Activated CD8-positive, alpha-beta memory T cell treated with anti-CD3 and anti-CD28 coated beads, Interleukin-2, amount 50 U/mL, for 48 hours (primary cell): ENCODE measurements at places on chromosomes 13 and 19.
A peak's percentile ranks its signal among the peaks of the same experiment; 100 is the strongest.

GRCh38 chr19:16860118-16860517 lies 28.7 kb upstream of the F2RL3 start:
- no peak for DNase-seq

DNA sequence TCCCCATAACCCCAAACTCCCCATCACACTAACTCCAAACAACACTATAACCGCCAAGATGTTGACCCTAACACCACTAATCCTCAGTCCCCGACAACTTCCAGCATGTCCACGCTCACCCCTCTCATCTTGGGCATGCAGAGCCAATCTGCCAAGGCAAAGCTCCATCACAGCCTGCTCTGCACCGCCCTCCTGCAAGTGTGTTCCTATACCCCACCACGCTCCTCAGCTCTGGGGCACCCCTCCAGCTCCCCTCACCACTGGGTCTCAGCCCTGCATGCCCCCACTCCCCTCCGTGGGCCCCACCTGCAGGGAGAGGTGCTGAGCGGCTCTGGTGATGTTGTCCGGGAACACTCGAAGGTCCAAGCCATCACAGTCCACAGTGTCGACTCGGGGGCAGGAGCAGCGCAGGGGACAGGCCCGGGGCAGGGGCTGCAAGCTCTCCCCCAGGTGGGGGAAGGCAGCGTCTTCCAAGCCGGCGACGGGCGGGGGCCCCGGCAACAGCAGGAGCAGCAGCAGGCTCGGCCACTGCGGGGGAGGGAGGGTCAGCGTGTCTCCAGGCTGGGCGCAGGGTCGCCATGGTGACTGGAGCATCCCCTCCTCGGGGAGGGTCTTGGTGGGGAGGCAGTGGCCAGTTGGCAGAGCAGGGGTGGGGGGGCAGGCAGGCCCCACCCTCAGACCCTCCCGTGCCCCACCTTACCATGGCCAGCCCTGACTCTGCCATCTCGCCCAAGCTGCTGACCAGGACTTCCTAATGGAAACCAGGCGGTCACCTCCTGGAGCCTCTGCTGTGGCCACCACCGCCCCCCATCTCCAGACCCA lies 527 bp downstream of the PODNL1 start:
- no peak for DNase-seq

GRCh38 chr19:33365691-33366090 lies 7.8 kb upstream of the CEBPG start:
- DNase-seq: no peak

DNA sequence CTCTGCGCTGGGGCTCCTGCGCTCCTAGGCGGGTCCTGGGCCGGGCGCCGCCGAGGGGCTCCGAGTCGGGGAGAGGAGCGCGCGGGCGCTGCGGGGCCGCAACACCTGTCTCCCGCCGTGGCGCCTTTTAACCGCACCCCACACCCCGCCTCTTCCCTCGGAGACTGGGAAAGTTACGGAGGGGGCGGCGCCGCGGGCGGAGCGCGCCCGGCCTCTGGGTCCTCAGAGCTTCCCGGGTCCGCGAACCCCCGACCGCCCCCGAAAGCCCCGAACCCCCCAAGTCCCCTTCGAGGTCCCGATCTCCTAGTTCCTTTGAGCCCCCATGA lies at the start of gene GJB2:
Gene GJB2, minus strand, starts transcription at position 103 of the 326 bp plus-strand sequence. CDS start 3,357 bp downstream, outside the sequence.
- no peak for DNase-seq

- DNase-seq: no peak
Measured at GRCh38 chr13:66301482-66301881, 928.7 kb downstream of the PCDH9 start.

DNA sequence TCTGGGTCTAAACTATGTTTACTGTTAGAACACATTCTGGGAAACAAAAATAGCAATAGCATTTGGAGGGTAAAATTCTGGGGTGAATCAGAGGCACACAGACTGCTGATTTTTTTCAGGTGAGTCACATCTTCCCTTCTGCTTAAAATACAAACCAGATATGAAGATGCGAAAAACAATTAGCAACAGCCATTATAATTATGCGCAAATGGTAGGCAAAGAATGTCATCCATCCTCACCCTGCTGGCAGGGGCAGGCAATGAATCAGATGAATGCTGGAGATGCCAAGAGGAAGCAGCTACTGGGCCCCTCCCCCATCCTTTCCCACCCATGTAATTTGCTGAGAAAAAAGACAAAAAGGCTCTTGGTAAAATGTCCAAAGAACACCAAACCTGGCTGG lies 282.9 kb downstream of the KLF5 start:
- DNase-seq: no peak

DNA sequence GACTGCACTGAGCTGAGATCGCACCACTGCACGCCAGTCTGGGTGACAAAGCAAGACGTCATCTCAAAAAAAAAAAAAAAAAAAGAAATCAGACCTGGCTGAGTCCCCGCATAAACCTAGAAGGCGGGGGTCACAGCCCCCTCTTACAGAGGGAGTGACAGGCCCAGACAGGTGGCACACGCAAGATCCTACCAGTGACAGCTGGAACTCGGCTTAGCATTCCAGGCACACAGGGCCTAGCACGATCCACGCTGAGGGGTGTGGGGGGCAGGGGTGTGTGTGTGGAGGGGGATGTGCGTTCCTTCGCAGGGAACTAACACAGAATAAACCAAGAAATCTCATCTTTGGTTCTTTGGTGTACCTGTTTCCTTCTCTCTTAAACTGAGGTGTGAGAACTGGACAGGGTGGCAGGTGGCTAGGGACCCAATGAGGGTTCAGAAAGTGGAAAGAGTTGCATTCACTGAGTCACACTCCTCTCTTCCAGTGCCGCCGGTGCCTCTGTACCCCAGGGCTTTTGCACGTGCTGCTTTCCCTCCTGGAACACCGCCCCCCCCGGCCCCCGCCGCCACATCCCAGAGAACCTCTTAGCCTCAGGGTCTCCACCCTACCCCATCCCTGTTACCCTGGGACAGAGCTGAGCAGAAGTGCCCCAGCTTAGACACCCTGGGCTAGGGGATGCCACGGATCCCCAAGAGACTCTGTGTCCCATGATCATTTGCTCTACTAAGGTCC lies 5.0 kb downstream of the SGTA start:
- no peak for DNase-seq

DNA sequence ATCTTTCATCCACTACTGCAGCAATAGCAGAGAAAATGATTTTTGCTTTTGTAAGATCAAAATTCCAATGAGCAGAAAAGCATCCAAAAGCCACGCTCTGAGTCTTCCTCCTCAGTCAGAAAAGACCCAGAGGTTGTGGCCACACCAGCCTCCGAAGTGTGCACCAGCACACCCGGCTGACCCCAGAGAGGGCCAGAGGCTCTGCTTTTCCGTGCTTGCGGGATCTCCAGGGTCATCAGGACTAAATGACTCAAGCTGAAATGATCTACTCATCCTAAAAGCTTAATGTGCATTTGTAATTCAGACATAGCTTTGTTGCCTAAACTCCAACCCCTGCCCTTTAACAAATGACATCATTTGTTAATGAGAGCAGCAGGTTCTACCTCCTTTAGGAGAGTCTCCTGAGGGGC lies 16.5 kb downstream of the RXFP2 start:
- DNase-seq: no peak

DNA sequence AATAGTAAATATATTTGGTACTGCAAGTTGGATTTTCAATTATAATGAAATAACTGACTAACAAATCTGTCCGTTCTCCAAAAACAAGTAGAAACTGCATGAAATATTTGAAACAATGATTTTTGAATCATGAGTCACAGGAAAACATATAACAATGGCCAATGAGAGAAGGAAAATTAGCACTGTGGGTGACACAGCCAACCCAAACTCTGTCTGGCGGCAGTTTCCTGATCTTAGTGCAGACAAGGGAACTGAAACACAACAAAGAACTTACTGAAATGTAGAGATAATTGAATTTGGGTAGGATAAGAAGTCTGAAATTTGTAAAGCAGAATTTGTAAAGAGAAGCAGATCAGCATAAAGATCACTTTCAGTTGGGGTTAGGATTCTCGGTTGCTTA lies 2743.3 kb upstream of the PCDH20 start:
- DNase-seq: no peak

DNA sequence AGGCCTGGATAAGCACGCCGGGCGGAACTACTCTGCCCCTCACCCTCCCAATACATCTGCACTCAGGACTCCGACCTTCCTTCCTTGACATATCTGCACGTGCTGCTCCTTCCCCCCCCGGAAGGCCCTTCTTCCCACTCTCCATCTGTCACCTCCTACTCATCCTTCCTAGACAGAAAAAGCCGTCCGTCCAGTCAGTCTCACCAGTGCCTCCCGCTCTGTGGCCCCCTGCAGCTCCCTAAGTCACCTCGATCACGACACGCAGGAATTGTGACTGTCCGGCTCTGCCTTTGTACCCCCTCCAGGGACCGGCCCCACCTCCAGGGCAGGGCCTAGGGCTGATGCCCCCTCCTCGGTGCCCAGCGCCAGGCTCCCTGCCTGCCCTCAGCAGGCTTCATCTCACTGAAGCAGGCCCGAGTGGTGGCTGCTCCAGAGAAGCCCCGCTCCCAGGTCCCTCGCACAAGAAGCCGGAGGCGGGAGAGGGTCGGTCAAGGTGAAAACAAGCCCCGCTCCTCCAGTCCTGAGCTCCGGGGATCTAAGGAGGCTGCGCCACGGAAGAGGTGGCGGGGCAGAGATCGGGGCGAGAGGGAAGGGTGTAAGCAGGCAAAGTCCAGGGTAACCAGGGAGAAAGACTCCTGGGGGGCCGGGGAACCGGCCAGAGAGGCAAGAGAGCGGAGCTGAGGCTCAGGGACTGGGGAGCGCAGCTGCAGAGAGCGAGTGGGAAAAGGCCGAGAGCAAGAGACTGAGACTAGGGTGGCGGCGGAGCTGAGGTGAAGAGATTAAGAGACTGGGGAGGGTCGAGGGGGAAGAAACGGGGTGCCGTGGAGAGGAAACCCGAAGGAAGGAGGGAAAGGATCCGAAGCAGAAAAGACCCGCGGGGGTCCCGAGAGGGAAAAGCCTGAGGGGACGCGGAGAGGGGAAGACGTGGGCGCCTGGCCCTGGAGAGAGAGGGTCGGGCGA lies 1.1 kb downstream of the PPP6R1 start:
- DNase-seq: peak; percentile 71

DNA sequence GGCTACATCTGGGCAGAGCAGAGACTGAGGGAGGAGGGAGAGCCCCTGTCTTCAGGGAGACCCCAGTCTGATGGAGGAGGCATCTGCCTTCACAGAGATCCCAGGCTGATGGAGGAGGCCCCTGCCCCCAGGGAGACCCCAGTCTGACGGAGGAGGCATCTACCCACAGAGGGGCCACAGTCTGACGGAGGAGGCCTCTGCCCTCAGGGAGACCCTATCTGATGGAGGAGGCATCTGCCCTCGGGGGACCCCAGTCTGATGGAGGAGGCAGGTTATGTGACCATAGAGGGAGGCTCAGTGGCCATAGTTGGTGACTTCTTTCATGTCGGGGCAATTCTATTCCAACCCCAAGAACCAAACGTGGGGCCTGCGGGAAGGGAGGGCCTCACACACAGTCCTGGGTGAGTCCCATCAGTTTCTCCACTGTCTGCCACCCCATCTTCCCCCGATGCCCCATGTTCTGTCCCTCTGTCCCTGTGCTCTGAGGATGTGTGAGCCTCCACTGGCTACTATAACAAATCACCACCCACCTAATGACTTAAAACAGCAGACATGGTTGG lies 14.3 kb downstream of the MISP start:
- DNase-seq: no peak

DNA sequence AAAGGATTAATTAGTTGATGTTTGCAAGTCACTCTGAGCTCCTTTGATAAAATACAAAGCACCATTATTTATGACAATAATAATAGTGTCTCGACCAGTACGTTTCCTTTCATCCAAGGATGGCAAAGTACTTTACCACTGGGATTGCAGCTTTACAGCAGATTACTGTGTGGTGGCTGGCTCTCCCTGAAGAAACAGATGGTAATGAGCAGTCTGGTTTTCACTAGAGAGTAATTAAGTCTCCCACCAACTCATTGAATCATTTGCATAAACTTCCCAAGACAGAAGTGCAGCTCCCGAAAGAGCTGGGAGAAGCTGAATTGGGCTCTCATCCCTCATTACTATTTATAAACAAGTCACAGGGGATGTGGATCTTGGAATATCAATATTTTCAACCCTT lies 48.7 kb downstream of the KLF5 start:
- DNase-seq: no peak

DNA sequence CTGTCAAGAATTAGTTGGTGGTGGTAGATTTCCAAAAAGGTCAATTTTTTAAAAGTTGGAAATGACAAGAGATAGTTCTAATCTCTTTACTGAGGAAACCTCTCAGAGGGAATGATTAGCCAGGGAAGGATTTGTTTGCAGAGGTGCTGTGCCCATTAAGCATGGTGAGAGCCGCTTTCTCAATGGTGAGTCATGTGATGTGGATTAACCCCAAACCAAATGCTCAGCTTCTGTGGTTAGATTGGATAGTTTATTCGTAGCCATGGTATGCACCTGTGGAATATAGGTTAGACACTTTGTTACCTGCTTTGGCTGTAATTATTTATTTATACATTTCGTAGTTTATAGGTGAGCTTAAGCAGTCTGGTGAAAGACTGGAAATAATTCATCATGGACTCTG lies 7.1 kb downstream of the HNRNPM start:
- no peak for DNase-seq

GRCh38 chr19:18392417-18392816 lies 5.0 kb downstream of the LRRC25 start:
- no peak for DNase-seq

GRCh38 chr13:111880185-111880584 lies 186.8 kb upstream of the SOX1 start:
- DNase-seq: peak; percentile 6

DNA sequence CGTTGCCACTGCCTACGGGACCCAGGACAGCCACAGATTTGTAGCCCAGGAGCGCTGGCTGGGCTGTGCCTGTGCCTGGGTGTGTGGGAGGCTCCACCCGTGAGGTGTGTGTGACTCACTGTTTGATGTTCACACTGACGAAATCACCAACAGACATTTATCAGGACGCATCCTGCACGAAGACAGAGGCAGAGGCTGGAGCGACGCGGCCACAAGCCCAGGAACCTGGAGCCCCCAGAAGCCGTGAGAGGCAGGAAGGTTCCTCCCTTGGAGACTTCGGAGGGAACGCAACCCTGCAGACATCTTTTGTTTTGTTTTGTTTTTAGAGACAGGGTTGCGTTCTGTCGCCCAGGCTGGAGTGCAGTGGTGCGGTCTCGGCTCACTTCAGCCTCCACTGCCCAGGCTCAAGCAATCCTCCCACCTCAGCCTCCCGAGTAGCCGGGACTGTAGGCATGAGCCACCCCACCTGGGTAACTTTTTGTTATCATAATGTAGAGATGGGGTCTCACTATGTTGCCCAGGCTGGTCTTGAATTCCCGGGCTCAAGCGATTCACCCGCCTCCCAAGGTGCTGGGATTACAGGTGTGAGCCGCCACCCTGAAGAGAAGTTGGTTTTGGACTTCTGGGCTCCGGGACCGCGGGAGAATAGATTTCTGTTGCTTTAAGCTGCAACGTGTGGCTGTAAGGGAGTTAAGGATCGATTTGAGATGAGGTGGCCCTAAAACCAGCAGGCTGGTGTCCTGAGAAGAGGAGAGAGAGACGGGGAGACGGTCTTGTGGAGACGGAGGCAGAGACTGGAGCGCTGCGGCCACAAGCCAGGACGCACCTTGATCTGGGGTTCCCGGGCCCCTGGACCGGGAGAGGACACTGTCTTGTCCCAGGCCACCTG lies 24.9 kb upstream of the WDR18 start:
- DNase-seq: no peak
